Thoracic aorta (tissue), 2 donors: ENCODE measurements at places on chromosomes 16 and 17.
A peak's percentile ranks its signal among the peaks of the same experiment; 100 is the strongest.

DNA sequence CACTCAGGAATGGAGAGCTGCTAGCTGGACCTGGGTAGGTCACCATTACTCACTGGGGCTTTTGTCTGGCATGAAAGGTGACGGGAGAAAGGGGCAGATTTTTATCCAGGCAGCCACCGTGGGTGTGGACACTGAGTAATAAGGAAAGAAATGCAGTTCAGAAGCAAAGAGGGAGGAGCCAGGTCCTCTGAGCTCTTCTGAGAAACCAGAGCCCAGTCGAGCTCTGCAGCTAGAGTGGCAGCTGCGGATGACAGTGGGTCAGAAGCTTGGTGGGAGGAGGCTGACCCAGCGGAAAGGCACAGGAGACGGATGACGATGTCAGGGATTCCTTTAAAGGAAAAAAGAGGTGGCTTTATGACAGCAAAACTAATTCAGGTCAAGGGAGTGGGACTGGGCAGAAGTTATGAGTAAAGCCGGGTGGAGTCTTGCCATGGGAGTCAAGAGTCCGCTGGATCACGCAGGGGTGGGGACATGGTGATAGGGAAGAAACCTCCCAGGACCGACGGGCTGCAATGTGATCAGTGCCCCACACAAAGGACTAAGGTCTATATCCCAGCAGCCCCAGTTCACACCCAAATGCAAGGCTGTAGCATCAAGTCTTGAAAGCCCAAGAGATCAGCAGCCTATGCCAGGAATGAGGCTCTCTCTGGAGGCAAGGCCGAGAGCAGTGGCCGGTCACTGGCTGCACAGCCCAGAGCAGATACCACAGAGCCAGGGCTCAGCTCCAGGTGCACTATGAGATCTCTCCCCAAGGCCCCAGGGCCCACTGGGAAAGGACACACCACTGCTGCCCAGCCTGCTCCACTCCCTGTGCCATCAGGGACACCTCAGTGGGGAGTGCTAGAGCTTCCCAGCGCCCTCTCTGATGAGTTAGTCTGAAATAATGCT lies 6.3 kb upstream of the MNT start:
- DNase-seq, result peak; percentile 76

DNA sequence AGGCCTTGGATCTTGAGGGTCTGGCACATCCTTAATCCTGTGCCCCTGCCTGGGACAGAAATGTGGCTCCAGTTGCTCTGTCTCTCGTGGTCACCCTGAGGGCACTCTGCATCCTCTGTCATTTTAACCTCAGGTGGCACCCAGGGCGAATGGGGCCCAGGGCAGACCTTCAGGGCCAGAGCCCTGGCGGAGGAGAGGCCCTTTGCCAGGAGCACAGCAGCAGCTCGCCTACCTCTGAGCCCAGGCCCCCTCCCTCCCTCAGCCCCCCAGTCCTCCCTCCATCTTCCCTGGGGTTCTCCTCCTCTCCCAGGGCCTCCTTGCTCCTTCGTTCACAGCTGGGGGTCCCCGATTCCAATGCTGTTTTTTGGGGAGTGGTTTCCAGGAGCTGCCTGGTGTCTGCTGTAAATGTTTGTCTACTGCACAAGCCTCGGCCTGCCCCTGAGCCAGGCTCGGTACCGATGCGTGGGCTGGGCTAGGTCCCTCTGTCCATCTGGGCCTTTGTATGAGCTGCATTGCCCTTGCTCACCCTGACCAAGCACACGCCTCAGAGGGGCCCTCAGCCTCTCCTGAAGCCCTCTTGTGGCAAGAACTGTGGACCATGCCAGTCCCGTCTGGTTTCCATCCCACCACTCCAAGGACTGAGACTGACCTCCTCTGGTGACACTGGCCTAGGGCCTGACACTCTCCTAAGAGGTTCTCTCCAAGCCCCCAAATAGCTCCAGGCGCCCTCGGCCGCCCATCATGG lies 4.0 kb upstream of the ADGRG3 start:
- DNase-seq, result no peak

DNA sequence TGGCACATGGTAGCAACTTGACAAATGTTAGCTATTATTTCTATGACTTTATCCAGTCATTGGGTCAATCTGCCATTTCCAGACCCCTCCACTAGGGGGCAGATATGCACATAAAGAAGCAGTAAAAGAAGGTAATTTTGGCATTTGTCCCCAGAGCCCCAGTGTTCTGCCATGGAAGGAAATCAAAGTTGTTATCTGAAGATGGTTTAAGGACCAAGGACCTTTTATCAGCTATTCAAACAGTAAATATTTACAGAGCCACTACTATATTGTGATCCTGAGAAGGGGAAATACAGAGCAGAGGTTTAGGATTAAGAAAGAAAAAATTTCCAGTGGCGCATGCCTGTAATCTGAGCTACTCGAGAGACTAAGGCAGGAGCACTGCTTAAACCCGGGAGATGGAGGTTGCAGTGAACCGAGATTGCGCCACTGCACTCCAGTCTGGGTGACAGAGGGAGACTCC lies 20.0 kb downstream of the TRAF4 start:
- peak; percentile 78 for DNase-seq

DNA sequence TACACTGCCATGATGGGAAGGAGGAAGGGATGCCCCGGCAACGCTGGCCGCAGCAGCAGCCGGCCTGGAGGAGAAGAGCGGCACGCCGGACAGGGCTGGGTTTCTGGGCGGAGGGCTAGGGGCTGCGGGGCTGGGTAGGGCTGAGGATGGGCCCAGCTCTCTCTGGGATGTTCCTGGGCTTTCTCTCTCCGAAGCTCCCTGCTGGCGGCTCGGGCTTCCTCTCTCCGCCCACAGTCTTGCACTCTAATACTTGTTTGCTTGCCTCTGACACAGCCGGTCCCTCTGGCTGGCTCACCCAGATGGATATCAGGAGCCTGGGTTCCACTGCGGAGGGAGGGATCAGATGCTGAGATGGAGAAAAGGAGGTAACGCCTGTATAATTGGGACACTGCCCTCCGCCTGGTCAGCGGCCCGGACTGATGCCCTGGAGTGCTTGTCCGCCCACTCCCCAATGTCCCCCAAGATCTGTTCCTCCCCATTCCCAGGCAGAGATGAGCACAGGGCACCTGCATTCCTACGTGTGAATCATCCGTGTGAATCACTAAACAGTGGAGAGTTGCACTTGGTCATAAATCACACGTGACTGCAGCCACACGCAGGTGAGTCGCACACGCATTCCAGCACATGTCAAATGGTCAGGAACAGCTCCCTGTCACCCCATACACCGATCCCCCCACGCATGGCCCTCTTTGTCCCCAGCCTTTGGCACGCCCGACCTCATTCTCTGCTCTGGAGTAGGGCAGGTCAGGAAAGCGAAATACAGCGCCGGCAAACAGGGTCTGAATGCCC lies at the start of gene ALOXE3:
TSS of gene ALOXE3 (minus strand) at position 535 of the 789 bp plus-strand sequence. CDS start at position 11, 524 bp downstream.
- no peak for DNase-seq

- DNase-seq, result peak; percentile 44
These were observed at the start of gene STARD3 for GRCh38 chr17:39636927-39637736. STARD3 (plus strand) TSS chr17:39637144; CDS start chr17:39653532, 16,388 bp downstream.

DNA sequence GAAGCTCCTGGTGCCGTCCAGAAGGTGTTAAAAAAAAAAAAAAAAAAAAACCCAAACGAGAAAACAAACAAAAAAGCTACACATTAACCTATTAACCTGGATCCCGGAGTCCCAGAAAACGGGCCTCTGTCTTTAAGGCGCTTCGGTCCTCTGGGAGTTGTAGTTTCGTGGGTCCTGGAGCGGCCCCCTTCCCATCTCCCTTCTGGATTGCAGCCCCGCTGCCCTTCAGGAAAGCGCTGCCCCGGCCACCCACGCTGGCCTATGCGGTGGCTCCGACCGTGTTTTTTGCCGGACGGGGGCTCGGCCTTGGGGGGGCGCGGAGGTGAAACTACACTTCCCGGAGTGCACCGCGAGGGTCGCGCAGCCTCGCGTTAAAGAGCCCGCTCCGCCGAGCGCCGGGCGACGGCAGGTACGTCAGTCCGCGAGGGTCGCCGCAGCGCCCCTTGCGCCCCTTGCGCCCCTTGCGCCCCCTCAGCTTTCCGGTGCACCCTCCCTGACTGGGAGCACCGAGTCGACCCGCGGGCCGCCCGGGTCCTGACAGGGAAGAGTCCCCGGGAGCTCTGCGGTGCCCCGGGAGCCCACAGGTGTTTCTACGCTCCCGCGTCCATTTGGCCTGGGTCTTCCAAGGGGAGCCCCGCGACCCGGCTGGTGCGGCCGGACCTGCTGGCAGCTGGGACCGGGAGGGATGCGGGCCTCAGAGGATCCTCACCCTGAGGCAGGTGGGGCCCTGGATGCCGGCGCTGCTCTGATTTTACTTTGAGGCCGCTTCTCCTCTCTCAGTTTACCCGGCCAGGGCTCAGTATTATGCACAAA lies at the start of gene FCSK:
TSS of gene FCSK (plus strand) at position 374 of the 813 bp plus-strand sequence. CDS start 8,596 bp downstream, outside the sequence.
- no peak for DNase-seq

- DNase-seq, result no peak
These were observed 3.7 kb downstream of the ZG16B start for GRCh38 chr16:2833776-2834175.

DNA sequence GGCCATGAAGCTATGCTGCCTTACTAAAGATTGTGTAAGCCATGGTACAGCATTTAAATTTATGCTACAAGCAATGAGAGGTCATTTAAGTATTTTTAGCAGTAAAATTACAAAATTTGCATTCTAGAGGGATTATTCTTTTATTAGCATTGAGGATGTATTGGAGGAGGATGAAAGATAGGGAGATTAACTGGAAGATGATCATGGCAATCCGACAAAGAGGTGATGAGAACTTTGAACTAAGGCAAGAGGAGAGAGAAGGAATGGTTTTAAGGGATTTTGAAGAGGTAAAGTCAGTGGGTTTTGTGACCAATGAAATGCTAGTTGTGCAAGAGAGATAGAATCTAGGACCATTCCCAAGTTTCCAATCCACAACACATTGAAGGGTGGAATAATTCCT lies 129.9 kb downstream of the SNX11 start:
- DNase-seq, result no peak

- DNase-seq, result no peak
These were observed 259.5 kb downstream of the IRX3 start for GRCh38 chr16:54027062-54027461.

DNA sequence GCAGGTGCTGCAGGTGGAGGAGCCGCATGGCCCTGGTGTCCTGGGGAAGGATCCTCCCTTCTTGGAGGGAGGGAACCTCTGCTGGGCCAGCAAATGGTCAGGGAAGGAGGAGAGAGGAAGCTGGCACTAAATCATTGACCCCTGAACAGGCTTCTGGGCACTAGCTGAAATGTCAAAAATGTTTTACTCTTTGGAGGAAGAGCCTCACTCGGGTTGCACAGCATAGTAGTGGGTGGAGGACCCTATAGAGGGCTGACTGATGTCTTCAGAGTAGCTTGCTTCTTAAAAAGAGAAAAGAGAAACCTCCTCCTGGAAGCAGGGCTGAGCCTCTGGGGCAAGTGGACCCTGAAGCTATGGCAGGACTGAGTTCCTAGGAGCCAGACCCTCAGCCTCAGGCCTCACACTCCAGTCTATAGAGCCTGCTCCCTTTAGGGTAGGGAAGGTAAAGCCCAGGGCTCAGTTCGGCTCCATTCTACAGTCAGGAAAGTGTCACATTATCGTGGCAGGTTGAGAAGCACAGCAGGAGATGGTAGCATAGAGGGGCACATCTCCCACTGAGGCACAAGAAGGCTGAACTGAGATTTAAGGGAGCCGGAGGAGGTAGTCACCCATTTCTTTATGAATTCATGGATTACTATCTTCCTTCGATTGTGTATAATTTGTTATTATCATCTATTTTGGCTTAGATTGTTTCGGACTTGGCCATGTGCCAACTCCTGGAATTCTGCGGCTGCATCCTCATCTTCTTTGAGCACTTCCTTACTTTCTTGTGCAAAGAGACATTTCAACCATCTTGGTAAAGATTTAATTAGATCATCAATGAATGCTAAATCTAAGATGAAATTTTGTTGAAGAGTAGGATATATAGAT lies 7.3 kb upstream of the CUEDC1 start:
- no peak for DNase-seq

GRCh38 chr16:21663889-21664647 lies at the start of gene OTOA:
OTOA (plus strand) TSS chr16:21663968; CDS start chr16:21678515, 14,547 bp downstream.
- no peak for DNase-seq

- DNase-seq, result no peak
These were observed 1.7 kb downstream of the KANSL1 start for GRCh38 chr17:46191322-46192188.

- peak; percentile 63 for DNase-seq
These were observed 1.9 kb upstream of the PLEKHG4 start for GRCh38 chr16:67277294-67277998.

DNA sequence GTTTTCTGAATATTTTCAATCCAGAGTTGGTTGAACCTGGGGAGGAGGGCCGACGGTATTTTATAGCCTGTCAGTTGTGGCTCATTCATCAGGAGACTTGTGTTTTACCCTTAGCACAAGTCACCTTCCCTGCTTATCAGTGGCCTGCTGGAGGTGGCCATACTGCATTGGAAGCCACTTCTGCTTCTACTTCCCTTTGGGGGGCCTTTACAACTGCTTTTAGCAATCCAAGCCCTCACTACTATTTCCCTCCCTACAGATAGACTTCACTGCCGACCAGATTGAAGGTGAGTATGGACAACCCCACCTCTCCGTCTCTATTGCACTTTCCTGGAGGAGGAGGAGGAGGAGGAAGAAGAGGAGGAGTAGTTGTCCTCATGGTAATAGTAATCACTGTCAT lies 4.4 kb downstream of the MYL4 start:
- no peak for DNase-seq

DNA sequence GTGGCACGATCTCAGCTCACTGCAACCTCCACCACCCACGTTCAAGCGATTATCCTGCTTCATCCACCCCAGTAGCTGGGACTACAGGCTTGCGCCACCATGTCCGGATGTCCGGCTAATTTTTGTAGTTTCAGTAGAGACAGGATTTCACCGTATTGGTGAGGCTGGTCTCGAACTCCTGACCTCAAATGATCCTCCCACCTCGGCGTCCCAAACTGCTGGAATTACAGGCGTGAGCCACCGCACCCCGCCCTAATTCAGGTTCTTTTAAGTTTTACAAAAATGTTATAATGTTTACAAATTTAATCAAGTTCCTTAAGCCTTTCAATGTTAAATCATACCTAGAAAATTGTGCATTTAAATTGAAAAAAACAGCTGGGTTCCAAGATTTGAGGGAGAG lies 13.3 kb upstream of the GJD3 start:
- DNase-seq, result no peak

DNA sequence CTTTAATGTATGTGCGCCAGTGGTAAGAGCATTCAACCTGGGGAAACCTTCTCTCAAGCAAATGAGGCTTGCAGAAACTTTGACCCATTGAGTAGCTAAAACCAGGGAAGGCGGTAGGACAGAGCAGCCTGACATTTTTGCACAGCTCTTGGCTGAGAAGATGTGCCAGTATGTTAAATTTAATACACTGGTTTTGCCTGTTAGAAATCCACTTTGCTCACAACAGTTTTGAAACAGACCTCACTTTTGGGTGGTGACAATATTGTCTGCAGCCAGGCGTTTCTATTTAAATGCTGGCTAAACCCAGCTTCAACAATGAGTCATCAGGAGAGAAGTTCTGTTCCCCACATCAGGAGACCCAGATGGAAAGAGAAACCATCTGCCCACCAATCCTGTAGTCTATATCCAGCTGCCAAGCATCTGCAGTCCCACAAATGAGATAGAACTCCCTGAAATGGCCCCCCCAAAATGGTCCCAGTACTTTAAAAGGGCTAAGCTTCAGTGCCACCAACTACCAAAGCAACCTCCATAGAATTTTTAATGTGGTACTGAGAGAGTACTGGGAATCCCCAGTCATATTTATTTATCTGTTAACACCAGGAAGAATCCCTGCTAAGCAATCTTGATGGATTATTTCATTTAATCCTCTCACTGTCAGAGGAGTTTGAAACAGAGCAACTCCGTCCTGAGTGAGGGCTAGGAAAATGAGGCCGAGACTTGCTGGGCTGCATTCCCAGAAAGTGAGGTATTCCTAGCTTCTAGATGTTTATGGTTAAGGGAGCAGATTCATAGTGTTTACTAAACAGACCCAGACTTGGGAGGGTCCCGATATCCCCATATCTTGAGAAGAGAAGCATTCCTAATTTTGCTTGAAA lies 29.0 kb upstream of the CLEC3A start:
- DNase-seq, result no peak
